ENCODE measurements at places on chromosomes 5 and 9.

- no peak for DNase-seq
Measured at GRCh38 chr5:78647838-78648358, 674 bp downstream of the LHFPL2 start.

GRCh38 chr5:67316695-67317094 is 120.1 kb upstream of the CD180 start:
- DNase-seq: no peak

GRCh38 chr5:117456866-117457470 is 882.3 kb upstream of the SEMA6A start:
- no peak for DNase-seq

GRCh38 chr5:17308326-17309065 is 91.1 kb downstream of the BASP1 start:
- no peak for DNase-seq

DNA sequence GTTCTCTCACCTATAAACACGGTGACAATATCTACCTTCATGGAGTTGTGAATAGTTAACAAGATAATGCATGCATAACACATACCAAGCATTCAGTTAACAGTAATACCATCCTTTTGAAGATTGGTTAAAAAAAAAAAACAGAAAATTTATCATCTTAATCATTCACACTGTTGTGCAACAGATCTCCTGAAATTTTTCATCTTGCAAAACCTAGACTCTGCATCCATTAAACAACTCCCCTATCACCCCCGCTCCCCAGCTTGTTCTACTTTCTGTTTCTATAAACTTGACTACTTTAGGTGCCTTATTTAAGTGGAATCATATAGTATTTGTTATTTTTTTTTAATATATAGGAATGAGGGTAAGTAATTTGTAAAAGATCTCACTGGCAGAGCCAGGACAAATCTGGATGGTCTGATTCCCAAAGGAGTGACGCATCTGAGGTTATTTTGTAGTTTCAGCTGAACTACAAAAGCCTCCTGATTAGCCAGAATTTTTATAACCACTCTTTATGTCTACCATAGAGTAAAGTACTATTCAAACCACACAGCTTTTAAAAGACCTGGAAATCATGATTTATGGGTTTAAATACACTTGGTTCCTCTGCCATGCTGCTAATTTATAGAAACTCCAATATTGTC is 93.0 kb downstream of the FANCC start:
- no peak for DNase-seq

- no peak for DNase-seq
Measured at GRCh38 chr9:108235609-108236008, 620.2 kb downstream of the ACTL7B start.

DNA sequence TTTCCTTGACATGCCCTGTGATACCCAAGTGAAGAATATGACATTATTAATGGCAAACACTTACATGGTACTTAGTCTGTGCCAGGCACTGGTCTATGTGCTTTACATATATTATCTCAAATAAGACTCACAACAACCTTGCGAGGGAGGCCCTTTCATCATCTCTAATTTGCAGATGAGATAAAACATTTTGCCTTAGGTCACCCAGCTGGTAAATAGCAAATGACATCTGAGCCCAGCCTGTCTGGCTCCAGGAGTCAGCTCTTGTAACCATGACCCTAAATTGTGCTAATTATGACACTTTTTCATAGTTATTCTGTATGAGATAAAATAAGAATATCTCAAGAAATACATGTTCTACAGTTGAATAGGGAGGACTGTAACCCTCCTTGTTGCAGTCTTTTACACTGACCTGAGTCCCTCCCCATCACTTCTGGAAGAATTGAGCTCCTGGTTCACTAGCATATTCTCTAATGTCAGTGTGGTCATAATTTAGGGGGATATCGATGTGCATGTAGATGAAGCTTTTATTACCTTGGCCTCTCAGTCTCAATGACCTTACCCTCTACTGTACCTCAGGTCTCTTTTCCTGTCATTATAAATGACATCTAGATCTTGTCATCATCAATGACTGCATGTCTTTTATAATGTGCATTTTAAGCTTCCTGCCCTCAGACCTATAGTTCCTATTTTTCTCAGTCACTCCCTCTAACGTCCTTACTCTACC is 126.1 kb upstream of the HAPLN1 start:
- no peak for DNase-seq

DNA sequence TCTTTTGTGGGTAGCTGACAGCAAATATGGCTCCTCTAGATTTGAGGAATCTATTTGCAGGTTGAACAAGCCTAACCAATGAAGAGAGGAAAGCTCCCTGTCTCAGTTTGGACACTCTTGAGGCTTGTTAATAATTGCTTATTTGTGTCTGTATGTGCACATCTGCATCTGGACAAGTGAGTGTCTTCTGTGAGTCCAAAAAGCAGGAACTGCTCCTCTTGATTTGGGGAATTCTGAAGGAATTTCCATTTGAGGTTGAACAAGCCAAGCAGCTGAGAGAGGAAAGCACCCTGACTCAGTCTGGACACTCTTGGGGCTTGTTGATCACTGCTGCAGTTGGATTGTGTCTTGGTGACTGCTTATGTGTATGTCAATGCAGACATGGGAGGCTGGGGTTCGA is 211.6 kb downstream of the DTWD2 start:
- DNase-seq: no peak

GRCh38 chr9:34374905-34375552 is 1.7 kb downstream of the MYORG start:
- no peak for DNase-seq

DNA sequence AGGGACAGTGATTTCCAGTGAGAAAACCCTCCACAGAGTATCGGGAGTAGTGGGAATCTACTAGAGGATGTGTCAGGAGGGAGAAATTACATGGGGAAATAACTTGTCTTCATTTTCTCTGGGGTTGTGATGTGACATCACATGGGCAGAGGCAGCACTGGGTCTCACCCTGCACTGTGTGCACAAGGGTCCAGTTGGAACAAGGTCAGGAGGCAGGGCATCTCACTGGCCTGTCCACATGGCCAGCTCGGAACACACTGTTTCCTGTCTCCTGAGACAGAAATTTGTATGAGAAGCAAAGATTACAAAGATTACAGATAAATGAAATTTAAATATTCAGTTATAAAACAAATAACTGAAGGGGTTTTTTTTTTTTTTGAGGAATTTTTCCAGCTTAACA is 62.6 kb upstream of the ECM2 start:
- no peak for DNase-seq

- no peak for DNase-seq
Measured at GRCh38 chr9:36780186-36780585, 207.5 kb downstream of the MELK start.

All from HL-60 (cell line).